Activated CD4-positive, CD25-positive, alpha-beta regulatory T cell treated with anti-CD3 and anti-CD28 coated beads, Interleukin-2, amount 50 U/mL, for 72 hours (primary cell): ENCODE measurements at places on chromosomes 7 and 10.
A peak's percentile ranks its signal among the peaks of the same experiment; 100 is the strongest.

- no peak for DNase-seq
These were observed 474 bp downstream of the ORC5 start for GRCh38 chr7:104207348-104207730.

- DNase-seq: peak; percentile 1
These were observed 7.5 kb downstream of the DUSP5 start for GRCh38 chr10:110505130-110505770.

DNA sequence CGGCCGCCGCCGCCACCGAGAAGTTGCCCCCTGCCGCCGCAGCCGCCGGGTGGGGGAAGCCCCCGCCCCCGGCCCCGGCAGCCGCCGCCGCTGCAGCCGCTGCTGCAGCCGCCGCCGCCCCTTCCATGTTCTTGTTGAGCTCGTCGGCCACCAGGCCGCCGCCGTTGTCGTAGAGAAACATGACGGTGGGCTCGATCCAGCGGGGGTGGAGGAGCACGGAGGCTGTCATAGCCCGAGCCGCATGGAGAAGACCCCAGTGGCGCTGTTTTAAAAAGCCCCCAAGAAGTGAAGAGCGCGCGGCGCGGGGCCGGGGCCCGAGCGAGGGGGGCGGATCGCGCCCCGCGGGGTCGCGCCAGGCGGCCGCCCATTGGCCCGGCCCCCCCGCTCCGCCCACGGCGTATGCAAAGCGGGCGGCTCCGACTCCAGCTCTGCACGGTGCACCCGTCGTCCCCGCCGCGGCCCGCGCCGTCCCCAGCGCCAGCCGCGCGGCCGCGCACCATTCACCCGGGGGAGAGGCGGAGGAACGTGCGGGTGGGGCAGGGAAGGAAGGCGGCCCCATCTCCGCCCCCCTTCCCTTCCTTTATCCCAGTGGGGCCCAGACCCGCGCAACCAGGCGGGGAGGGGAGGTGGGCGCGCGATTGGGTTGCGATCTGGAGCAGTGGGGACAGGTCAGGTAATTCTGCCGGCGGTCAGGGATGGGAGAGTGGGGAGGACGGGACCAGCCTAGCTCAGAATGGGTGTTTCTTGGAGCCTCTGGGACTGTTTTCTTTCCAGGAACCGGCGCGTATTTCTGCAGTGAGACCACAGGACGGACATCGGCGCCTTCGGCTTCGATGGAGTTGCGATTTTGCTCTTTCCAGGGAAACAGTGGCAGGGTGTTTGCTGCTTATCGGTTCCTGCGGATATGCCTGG lies at the start of gene HOXA13:
HOXA13 (minus strand) TSS at position 243 of the 912 bp plus-strand sequence; CDS start at position 229, 14 bp downstream.
- peak; percentile 34 for DNase-seq

DNA sequence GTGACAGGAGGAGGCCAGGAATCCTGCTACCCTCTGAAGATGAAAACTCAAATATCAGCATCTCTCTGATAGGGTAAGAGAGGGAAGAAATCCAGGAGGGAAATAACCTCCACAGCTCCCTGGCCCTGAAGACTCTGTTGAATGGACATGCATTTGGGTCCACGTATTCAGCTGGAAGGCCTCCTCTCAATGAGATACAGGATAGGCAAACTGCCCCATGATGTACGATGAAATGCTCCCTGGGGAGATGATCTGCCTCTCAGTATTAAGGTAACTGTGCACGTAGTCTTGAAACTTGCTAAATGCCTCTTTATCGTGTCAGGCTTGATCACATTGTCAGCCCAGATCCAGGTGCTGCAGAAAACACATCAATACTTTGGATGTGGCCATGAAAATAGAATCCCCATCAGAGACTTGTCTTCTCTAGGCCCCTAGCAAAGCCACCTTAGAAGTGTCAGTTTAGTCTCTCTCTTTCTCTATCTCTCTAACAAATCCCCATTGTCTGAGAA lies 384.0 kb downstream of the KCNMA1 start:
- DNase-seq: no peak

GRCh38 chr7:84700563-84701370 lies 486.1 kb downstream of the SEMA3D start:
- no peak for DNase-seq

GRCh38 chr10:27512548-27512947 lies 8.4 kb downstream of the RAB18 start:
- no peak for DNase-seq

DNA sequence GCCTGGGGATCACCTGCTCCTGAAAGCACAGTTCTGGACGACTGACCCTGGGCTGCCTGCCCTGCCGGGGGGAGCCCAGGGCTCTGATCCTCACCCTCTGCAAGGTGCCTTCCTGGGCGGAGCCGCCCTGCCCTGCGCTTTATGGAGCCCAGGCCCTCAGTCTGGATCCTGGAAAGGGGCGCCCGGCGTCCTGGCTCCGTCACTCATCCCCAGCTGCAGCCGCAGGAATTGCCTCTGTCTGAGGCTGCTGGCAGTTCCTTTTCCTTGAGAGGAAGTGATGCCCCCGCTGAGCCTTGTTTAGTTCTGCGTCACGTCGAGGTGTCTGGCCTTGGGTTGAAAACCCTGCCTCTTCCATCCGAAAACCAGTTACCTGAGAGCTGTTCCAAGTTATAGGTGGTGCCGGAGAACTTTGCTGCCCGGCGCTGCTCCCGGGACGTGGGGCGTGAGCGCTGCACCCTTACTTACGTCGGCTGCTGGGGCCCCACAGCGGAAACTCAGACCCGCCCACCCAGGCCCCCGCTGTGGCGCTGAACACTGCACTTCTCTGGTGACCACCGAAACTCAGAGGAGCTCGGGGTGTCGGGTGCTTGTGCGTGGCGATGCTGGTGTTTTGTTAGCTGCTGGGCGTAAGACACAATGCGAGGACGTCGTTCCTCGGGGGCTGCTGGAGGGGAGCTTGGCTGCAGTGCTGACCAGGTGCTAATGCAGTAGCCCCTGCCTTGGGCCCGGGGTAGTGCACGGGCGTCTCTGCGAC lies 5.4 kb downstream of the MAFK start:
- no peak for DNase-seq

DNA sequence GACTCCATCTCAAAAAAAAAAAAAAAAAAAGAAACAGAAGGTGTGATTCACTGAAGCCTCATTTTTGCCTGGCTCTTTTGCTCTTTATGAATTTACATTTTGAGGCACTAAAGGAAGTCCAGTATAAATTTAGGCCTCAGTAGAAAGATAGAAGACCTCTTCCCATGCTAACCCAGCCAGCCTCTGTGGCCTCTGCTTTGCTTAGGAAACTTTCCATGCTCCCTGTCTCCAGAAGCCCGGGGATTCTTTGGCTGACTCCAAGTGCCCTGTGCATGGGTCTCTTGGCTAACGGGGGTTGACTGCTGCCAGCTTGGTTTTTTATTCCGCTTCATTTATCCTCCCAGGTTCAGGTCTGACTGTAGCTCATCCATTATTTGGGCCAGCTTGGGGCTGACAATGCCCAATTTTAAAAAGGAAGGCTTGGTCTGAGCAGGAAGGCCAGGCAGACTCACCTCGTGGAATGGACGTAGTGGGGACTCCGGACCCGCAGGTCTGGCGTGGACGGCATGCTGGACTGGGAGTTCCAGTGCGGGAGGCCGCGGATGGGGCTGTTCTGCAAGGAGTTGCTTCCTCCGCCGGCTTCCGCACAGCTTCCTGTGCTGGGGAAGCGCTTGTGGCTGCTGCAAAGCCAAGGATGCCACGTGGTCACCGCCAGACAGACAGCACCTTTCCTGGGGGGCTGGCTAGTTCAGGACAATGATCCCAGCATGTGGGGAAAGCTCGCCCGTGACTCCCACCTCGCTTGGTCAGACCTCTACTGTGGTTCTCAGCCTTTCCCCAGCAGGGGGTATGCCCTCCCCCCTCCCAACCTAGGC lies 72.3 kb downstream of the PRPF18 start:
- no peak for DNase-seq

GRCh38 chr10:130887170-130887569 lies 424.4 kb downstream of the TCERG1L start:
- DNase-seq: no peak

DNA sequence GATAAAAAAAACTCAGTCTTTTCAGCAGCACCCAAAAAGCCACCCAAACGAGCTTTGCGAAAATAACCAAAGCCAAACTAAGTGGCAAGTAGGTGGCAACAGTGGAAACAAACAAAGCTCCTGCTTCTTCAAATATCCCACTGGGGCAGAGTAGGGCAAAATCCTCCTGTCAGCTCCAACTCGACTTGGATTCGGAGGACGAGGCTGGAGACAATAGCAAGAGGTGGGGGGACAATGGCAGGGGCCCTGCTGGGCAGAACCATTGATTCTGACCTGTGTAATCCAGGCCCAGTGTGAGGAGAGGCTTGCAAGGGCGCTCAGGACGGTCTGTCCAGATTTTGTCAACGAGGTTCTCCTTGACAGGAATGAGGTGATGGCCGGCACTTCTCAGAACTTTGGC lies 35.5 kb downstream of the XPNPEP1 start:
- DNase-seq: no peak

GRCh38 chr10:87656431-87657072 lies 3.1 kb upstream of the PAPSS2 start:
- no peak for DNase-seq

DNA sequence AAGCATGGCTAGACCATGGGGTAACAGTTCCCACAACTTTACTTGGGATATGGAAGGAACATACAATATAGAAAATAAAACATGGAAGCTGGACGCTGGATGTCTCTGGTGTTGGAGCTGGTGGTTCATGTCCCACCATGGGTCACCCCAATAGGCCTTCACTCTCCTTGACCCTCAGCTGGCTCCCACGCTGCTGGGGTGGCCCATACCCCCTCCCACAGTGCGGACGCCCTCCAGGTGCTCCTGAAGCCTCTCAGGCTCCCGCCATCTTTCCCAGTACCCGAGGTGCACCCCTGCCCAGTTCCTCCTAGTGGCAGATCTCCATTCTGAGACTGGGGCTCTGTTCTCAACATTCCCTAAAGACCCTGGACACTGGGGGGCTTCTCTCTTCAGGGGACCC lies 5.8 kb upstream of the CPA1 start:
- DNase-seq: no peak

DNA sequence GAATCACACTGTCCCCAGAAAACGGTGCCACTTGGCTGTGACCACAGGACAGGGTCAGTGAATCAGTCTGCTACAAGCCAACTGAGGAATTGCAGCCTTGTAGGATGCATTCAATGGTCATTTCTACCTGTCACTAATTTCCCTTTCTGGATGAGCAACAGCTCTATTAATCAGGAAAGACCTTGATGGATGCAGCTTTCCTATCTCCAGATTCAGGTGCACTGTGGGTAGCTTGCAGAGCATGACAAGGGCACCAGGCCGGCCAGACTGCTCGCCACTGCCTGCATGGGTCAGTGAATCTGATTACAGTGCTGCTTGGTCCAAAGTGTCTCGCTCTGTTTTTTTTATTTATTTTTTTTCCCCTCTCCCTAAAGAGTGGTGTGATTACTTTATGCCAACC lies 506.8 kb upstream of the AUTS2 start:
- no peak for DNase-seq

DNA sequence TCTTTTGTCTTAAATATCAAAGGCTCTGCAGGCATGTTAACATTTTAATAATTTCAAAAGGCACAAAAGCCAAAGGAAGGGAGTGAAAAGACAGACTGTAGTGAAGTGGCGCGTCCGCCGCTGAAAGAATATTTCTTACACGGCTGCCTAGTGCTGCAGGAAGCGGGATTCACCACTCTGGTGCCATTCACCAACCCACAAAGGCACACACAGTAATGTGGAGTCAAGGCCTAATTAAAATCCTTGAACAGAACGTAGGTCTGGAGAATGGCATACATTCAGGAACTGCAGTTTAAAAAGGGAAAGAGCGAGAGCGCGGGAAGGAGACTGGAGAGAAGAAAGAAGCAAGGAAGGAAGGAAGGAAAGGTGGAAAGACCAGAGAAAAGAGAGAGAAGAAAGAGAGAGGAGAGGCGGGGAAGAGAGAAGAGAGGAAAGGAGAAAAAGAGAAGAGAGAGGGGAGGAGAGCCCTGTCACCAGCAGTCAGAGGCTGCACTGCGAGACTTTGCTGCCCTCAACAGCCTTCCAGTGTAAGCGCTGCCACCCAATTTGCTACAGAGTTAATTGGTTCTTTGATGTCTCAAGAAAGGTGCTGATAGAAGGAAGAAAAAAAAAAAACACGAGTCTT lies 554.0 kb downstream of the MDFIC start:
- no peak for DNase-seq

DNA sequence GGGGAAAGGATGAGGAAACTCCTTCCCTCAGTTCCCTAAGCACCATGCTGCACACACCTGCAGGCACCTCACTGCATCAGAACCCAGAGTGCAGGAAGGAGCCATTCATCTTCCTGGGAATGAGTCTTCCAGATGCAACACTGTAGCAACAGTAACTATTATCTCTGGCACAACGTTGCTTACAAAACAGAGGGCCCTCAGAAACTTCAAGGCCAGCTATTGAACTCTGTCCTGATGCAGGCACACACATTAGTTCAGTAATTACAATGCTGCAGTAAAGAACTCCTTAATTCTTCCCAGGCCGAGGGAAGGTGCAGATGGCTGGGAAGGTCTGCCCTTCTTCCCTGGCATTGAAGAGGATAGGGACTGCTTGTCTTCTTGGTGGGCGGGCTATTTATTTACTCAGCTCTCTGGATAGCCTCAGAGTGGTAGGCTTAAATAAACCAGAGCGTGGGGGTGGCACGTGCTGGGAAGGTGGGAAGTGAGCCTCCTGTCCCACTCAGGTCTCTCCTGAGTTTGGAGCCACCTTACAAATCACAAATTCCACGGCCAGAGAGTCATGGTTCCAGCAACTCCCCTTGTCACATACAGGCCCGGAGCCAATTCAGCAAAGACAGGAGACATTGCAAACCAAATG lies 125.1 kb upstream of the JCAD start:
- no peak for DNase-seq

- no peak for DNase-seq
These were observed 37.6 kb downstream of the KCNH2 start for GRCh38 chr7:150940431-150941102.

GRCh38 chr7:32459788-32460187 lies 30.4 kb downstream of the LSM5 start:
- no peak for DNase-seq

DNA sequence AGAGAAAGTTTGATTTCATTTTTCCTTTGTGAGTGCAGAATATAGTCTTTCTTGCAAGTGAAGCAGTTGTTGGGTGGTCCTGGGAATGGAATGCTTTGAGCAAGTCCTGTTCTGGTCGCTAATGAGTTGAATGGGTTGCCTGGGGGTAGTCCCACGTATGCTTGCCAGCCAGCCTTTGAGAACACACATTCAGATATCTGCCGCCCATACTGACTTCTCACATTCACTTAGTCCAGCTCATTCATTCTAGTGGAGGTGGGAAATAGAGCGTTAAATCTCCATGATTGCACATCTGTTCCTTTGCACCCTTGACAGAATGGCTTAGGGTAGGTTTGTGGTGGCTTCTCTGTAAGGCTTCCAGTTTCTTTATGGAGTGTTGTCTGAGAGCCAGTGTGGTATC lies 256.6 kb downstream of the SORCS3 start:
- no peak for DNase-seq

GRCh38 chr7:128233471-128233870 lies 7.6 kb upstream of the LEP start:
- DNase-seq: no peak

DNA sequence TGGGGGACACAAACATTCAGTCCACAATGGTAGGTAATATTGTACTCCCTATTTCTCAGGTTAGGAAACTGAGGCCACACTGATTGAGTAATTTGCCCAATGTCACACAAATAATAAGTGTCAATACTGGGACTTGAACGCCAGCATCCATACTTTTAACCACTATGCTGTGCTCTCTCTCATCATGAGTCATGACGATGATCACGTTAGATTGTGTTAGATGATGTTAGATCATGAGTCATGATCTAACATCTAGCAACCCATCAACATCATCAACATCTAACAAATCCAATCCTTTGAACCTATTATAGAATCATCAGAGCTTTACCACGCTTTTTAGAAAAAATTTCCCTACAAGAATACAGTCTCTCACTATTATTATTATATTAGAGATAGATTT lies 28.1 kb upstream of the HERPUD2 start:
- DNase-seq: no peak
